ENCODE measurements at places on chromosomes 5 and 9.

- DNase-seq: no peak
Observed at GRCh38 chr5:1507961-1508658, 15.7 kb downstream of the LPCAT1 start.

GRCh38 chr5:4159681-4160080, 564.0 kb downstream of the IRX1 start:
- no peak for DNase-seq

GRCh38 chr5:167147879-167148278, 1143.6 kb upstream of the WWC1 start:
- no peak for DNase-seq

GRCh38 chr9:38227656-38228055, 158.6 kb upstream of the SHB start:
- DNase-seq: no peak

GRCh38 chr9:112869041-112869529, 21.6 kb downstream of the SLC46A2 start:
- no peak for DNase-seq

DNA sequence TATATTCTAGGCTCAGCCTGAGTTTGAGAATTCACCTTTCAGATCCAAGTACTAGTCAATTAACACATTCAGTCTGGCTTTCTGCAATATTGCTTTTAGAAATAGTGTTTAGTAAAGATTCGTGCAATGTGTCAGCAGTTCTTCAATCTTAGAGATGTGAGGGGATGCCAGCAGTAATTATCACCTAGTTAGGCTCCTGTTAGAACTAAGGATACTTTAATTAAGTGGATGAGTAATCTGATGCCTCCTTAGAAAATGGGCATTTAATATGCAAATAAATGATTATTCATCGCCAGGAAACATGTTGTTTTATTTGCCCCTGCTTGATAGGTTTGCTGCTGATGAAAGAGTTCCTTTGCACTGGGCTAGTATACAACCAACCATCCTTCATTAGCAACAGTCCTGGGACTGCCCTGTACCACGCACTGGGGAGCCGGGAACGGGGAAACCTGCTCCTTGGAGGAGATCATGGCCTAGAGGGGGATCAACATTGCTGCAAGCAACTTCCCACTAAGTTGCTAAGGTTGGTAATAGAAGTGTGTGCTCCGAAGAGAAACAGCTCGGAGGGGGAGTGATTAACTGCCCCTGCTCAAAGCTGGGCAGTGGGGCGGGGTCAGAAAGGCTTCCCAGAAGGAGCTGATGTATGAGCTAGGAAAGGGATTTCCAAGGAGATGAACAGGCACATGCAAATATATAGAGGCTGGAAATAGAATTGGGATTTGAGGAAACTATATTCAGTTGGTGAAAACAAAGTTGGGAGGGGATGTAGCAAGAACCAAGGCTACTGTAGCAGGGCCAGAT, 231.8 kb downstream of the DRD1 start:
- DNase-seq: no peak

DNA sequence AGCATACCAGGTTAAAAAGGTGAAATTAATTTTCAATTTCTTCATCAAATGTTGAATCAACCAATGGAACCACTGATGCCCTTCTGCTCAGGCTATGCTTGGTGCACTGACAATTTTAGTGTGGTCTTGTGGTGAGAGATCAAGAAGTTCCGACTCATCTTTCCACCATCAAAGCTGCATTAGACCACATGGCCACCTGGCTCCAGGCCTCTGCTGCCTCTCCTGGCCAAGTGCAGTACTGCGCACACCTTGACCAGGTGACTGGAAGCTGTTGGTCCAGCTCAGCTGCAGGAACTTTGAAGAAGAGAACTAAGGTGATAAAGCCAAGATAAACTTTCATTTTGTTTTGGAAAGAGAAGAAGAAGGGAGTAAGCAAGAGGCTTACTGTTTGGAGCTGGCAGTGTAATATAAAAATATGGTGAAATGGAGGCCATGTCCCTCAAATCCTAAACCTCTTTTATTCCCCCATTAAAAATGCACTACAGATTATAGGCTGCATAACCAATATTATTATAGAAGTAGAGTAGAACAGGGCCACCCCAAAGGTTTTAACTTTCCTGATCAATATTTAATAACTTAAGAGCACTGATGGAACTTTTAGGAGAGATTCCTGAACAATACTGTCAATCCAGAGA, 315.5 kb upstream of the C9orf72 start:
- no peak for DNase-seq

DNA sequence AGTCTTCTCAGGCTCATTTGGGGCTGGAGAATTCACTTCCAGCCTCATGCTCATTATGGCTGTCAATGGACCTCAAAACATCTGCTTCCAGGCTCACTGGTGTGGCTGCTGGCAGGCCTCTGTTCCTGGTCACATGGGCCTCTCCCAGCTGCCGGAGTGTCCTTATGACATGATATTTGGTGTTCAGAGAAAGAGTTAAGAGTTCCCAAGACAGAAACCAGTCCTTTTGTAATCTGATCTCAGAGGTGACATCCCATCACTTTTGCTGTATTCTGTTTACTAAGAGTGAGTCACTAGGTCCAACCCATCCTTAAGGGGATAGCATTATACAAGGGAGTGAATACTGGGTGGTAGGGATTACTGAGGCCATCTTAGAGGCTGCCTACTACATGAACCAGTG, 104.6 kb downstream of the CACNA1B start:
- no peak for DNase-seq

DNA sequence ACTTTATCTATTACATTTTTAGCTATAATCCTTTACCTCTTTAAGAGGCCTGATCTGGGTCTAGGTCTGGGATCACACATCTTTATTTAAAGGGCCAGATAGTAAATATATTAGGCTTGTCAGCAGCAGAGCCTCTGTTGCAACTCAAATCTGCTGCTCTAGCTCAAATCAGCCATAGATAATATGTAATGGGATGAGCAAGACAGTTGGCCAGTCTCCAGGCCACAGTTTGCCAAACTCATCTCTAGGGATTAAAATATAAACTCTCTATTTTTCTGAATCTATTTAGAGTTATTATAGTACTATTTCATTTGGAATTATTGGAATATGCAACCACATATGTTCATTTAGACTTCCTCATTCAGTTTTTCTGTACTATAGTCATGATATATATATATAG, 115.9 kb upstream of the MINAR2 start:
- peak; percentile 61 for DNase-seq

- DNase-seq: peak; percentile 45
Observed at GRCh38 chr9:76557674-76558225, 98.8 kb downstream of the GCNT1 start.

DNA sequence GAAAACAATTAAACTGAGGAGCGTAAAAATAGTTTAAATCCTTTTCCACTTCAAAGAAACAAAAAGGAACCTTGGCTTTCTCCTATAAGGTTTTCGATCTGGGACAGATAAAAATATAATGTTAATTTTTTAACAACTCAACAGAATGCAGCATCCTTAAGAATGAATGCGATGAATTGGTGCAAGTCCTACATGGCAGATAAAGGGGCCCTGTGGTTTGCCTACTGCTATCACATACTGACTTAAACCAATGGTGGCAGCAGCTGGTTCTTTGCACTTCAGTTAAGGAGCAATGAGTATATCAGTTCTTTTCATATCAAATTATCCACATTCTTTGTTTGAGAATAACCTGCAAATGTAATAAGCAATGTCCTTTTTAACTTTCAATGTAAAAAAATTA, 12.4 kb upstream of the TYRP1 start:
- no peak for DNase-seq

DNA sequence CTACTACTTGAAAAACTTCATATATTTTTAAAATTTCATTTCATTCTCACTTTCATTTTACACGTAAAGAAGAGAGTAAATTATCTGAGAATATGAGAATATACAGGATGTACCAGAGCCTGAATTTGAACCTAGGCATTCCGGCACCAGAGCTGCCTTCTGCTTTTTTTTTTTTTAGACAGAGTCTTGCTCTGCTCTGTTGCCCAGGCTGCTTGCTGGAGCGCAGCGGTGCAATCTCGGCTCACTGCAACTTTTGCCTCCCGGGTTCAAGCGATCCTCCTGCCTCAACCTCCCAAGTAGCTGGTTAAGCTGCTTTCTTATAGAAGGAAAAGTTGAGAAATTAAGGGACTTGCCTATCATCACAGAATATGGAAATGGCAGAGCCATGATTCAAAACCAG, 540.1 kb downstream of the EBF1 start:
- no peak for DNase-seq

DNA sequence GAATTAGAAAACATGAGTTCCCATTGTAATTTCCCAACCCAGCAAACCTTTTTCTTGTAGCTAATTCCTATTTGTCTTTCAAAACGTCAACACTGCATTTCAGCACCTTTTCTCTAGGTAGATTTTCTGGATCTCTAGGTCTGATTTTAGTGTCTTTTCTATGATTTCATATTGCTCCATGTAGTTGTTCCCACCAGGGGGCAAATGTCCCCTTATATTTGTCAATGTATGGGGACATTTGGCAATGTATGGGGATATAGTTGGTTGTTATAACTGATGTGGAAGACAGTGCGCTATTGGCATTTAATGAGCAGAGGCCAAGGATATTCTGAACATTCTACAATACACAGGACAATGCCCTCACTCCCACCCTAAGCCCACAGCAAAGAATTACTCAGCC, 273.9 kb upstream of the ADRA1B start:
- no peak for DNase-seq

DNA sequence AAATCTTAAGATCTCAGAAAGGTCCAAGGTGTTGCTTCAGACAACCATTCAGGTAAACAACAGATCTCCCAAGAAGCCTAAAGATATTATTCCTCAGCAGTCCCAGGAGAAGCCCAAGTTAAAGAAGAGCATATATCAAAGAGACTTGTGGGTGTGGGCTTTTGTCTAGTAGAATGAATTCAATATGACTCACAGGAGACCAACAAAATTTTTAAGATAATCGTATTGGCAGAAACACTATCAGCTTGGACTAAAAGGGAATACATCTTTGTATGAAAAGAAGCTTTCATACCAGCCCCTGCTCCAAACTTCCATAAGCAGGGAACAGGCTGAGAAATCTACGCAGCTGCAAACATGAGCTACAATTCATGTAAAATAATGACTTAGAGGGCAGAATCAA, 10.2 kb downstream of the CTNNAL1 start:
- DNase-seq: no peak

GRCh38 chr9:133618726-133619125, 9.5 kb upstream of the FAM163B start:
- DNase-seq: no peak

GRCh38 chr9:72984991-72985390, 32.1 kb upstream of the ALDH1A1 start:
- DNase-seq: no peak

Data from fibroblast of gingiva (primary cell).